ENCODE measurements at places on chromosomes 12 and 14.

- DNase-seq = no peak
Observed at GRCh38 chr12:116599285-116600136, 40.3 kb downstream of the MAP1LC3B2 start.

GRCh38 chr14:22524784-22525161 is 64.3 kb downstream of the DAD1 start:
- no peak for DNase-seq

DNA sequence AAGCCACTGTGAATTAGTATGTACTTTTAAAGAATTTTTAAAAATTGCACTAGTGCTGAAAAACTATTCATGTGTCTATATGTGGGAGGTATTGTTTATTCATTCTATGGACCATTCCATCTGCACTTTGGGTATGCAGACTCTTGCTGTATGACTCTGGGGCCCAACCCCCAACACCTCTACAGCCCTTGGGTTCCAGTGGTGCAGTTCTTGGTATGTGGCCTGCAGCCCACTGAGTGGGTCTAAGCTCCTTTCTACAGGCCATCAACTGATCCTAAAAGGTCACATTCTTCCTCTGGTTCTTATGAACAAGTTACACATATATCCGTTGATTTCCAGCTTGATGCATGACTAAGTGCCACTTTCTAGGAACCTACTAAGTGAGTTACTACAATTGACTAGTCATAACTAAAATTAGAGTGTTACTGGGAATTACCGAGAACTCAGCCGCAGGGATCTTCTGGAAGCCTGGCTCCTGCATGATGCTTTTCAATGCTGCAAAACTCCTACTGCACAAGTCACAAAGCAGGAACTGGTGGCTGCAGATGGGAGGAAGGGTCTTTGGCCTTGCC is 62.4 kb upstream of the MED13L start:
- no peak for DNase-seq

- no peak for DNase-seq
Observed at GRCh38 chr14:75138492-75138891, 11.6 kb upstream of the NEK9 start.

GRCh38 chr14:85538636-85539035 is 8.7 kb downstream of the FLRT2 start:
- DNase-seq = no peak

DNA sequence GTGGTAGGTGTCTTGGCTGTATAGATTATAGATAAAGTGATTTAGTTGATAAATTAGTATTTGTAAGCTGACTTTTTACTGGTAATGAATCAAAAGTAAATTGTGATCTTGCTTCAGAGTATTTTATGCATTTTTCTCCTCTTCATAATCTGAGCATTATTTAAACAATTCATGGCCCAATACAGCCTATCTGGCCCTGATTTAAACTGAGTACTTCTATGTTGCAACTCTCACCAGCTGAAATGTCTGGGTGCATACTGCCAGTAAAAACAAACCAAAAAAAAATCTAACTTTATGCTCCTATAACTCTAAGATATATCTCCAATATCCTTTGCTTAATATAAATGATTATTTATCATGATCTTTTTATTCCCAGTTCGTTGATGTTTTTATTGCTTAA is 86.6 kb downstream of the MIA2 start:
- no peak for DNase-seq

GRCh38 chr12:19273482-19274330 is 144.2 kb downstream of the PLEKHA5 start:
- DNase-seq = no peak

- DNase-seq = no peak
Observed at GRCh38 chr12:128008341-128008740, 258.6 kb upstream of the TMEM132C start.

DNA sequence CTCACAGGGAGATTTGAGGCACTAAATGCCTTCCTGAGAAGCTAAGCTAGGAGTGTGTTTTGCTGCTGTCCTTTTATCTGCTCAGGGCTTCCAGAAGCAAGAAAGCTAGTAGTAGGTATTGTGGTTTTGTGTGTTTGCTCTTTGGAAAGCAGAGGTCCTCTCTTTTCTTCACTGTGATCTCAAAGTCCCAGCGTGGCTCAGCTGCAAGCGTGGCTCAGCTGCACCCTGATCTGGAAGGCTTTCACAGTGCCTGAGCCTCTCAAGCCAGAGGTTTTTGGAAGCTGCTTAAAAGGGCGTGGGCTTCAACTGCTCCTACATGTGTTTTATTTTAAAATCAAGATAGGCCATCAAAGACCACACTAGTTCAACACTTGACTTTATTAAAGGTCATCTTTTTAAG is 337.4 kb upstream of the RGS6 start:
- no peak for DNase-seq

DNA sequence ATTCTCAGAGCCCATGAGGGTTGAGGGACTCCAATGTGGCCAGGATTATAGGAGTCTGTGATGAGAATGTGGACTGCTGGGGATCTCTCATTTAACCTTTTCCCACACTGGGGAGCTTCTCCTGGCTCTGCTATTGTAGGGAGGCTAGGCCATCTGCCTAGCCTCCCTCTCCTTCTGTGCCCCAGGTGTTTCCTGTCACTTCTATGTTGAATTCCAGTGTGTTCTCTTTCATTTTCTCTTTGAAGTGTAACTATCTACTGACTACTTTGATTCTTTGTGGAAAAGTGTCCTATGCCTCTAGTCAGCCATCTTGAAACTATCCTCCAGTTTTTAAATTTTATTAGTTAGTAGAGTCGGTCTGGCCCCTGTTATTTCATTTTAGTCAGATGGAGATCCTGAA is 53.4 kb upstream of the ABCD2 start:
- no peak for DNase-seq

- DNase-seq = no peak
Observed at GRCh38 chr12:27276275-27276674, 32.2 kb downstream of the STK38L start.

DNA sequence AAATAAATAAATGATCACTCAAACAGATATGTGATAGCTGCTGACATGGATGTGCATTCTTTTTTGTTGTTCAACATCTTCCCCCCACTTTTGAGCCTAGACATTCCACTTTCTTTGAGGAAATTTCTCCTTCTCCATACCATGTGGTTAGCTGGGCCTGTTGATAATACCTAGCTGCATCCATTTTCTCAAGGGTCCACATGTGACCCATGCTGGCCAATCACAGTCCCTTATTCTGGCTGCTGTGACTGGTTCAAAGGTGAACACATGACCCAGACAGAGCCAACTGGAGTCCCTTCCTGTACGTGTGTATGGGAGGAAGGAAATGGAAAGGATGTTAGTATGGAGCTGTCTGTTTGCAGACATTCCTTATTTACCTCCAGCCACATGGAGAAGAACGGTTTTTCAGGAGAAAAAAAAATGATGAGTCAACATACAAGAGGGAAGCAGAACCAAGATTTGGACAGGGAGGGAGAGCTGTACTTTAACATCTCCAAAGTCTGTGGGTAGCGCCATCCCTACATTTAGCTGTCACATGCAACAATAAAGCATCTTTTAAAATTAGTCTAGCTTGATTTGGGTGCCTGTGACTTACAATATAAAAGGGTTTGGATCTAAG is 391.7 kb upstream of the TBX3 start:
- no peak for DNase-seq

DNA sequence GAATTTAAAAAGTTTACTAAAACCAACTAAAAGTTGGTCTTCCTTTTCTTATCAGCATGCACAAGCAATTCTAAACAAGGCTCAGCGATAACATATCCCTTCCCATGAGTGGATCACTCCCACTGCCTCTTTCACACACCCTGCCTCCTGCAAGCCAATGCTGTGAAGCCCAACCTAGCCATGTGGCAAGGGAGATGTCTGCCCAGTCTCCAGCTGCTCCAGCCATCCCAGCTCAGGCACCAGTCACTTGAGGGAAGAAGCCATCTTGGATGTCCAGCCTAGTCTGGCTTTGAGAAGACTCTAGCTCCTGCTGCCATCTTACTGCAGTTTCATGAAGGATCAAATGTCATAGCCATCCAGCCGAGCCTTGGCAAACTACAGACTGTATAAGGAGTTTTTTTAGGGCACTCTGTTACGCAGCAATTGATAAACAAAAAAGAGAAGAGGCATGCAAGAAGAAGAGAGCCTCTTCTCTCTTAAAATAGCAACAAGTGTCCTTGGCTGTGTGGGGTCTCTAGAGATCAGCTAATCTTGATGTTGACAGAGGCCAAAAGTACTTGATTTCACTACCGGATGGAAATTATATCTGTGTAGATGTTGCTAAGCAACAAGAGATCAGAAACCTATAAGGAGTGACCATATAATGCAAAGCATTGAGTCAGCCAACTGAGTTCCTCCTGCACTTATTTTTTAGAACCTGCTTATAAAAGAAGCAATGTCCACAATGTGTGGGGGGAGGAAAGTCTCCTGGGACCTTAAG is 108.9 kb downstream of the PTCSC3 start:
- no peak for DNase-seq

DNA sequence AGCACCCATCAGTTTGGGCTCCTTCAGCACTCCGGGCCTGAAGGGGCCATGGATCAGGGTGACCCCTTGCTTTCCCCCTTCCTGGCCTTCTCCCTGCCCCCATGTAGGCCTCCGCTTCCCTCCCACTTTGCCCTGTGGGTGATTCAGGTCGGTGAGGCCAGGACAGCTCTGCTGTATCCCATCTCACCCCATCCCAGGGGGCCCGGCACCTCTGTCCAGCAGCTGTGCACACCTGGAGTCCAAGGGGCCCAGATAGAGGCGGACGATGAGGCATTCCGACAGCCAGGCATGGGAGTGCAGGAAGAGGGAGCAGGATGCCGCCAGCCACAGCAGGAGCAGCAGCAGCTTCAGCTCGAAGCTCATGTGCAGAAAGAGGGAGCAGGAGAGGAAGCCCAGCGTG is 11.4 kb downstream of the LTB4R start:
- no peak for DNase-seq

DNA sequence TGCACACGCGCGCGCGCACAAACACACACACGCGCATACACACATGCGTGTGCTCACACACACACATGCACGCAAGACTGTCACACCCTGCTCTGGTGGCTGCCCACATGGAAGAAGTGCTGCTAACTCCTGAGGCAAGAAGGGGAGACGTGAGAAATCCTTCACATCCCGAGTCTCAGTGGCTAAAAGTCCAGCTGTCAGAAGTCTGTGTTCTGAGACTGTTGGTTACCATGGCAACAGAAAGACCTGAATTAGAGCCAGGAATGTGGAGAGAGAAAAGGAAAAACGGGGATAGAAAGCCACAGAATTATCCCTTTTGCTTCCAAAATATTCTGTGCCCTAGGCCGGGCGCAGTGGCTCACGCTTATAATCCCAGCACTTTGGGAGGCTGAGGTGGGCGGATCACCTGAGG is 71.2 kb downstream of the PPFIBP1 start:
- DNase-seq = no peak

GRCh38 chr12:128857133-128857763 is 4.0 kb downstream of the GLT1D1 start:
- no peak for DNase-seq

DNA sequence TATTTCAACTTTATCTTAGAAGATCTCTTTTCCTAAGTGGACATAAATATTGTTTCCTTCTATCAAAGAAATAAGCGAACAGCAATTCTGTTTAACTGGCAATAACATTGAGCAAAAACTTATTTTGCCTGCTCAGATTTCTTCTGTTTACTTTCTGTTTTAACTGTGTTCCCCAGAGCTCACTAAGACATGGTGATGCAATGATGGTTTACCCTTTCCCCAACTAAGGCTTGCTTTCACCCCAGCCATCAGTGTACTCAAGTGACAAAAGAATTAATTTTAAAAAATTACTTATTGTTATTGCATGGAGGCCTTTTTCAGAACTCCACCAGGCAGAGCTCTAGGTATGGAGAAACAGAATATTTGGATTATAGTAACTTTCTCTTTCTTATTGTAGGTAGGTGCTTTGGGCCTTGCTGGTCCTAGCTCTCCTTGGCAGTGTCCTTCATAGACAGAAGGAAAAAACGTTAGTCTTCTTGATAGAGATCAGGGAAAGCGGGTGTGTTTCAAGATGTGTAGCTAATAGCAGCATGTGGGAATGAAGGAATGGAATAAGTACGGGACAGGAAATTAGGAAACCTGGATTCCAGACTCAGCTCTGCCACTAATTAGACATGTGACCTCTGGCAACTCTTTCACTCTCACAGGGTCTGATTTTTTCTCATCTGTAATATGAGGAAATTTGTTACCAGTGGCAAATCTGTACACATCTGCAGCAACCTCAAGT is 14.6 kb upstream of the DDHD1 start:
- DNase-seq = no peak

DNA sequence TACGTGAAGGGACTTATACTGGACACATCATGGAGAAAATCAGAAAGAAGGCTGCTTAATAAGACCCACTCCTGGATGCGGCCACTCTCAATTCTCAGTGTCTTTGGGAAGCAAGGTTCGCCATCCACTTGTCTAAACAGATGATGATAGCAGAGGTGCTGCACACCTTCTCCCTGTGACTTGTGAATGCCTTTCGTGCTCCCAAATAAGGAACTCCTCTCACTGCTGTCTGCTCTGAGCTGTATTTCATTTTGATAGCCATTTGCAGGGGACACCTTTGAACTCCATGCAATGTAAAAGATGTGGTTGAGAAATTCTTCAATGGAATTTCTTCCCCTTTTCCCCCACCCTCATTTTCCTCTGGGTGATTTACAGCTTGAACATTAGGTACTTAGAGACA is 11.6 kb downstream of the RMST start:
- DNase-seq = no peak

DNA sequence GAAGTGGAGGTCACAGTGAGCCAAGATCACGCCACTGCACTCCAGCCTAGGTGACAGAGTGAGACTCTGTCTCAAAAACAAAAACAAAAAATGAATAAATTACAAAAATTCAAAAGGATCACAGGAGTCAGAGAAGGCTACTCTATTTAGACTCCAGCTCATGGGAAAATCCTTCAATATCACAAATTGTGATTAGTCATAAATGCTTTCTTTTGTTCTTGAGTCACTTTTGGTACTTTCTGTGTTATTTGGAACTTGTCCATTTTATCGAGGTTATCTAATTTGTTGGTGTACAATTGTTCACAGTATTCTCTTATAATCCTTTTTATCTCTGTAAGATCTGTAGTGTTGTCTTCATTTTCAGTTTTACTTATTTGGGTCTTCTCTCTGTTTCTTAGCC is 18.9 kb downstream of the ALDH2 start:
- no peak for DNase-seq

- DNase-seq = no peak
Observed at GRCh38 chr12:65876898-65877721, 52.8 kb downstream of the HMGA2 start.
